ENCODE measurements at places on chromosomes 11 and 22.

- no peak for DNase-seq
Observed at GRCh38 chr11:57779276-57779675, 17.7 kb downstream of the CTNND1 start.

DNA sequence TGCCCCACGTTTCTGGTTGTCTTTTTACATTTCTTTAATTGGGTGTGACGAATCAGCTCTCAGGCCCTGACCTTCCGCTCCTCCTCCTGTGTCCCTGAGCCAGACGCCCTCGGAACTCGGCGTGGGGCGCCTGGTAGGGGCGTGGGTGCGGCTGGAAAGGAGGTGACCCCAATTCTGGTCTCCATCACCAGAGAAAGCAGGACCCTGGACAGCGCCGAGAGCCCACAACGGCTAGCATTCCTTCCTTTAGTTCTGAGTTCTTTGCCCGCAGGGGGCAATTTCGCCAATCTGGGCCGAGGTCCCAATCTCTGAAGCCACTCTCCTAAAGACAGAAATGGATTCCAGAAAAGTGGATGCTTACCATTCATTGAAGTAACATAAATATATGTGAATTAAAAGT is 11.7 kb upstream of the RBMXL2 start:
- no peak for DNase-seq

- DNase-seq, result peak; percentile 75
Observed at GRCh38 chr11:108697872-108698473, 33.1 kb downstream of the DDX10 start.

DNA sequence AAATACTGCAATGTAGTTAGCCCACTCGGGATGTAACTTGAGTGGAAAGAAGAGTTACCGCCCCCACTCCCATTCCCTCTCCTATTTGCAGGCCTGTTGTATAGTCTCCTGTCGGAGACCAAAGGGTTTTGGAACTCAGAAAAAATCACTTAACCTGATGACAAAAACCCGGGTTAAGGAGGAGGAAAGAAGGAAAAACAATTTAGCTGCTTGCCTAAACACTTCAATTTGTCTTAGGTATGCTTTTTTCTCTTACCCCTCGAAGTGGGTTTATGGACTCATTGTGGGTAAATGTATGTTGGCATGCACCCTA is 2.2 kb downstream of the YAP1 start:
- DNase-seq, result no peak

- no peak for DNase-seq
Observed at GRCh38 chr22:19169002-19169946, 9.3 kb downstream of the SLC25A1 start.

DNA sequence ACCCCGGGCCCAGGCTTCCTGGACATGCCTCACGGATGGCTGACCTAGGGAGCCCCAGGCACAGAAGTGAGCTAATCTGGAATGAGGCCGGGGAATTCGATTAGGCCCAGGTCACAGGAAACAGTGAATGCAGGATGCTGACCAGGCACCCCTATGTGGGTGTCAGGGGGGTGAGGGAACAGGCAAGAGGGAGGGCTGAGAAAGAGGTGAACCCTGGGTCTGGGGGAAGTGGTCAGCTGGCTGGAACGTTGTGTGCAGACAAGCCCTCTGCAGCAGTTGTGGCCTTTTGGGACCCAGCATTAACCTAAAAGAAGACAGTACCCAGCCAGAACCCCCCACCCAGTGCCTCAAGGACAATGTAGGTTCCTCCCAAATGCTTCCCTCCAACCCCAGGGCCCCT is 8.1 kb downstream of the SERHL2 start:
- DNase-seq, result no peak

DNA sequence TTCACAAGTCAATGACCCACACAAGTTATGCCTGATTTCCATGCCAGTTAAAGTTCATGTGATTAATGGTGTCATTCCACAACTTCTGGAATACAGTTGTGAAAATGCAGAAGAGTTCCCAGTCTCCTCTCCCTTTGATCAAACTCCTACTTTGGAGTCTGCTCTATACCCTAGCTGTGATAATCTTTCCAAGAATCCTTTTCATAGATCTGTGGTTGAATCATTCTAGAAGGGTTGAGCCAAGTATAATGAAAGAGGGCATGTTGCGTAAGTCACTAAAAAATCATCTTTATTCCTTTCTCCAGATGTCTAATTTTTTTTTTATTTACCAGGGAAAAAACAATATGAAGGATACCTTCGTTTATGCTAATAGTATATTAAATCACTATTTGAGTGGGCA is 89.7 kb upstream of the CARD18 start:
- no peak for DNase-seq

GRCh38 chr11:128522943-128523518 is 64.3 kb downstream of the ETS1 start:
- no peak for DNase-seq

DNA sequence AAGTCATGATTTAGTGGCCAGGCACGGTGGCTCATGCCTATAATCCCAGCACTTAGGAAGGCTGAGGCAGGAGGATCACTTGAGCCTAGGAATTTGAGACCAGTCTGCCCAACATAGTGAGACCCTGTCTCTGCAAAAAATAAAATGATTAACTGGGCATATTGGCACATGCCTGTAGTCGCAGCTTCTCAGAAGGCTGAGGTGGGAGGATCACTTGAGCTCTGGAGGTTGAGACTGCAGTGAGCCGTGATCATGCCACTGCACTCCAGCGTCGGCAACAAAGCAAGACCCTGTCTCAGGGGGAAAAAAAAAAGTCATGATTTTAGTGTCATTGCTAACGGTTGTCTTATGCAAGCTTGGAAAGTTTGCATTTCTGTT is 11.9 kb downstream of the UBE2L3 start:
- DNase-seq, result no peak

DNA sequence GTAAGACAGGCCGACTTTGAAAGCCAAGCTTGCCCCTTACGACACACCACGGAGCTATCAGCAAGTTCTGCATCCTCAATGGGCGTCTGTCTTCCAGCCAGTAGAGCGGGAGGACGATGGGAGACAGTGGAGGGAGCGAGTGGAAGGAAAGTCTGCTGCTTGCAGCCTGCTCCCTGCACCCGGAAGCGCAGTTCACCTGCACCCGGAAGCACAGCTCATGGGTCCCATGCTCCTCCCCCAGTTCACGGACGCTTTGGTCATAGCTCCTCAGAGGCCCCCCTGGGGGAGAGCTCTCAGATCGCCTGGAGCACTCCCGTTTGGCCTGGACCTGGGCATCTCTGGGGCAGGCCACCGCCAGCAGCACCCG is 51.3 kb downstream of the FBLN1 start:
- no peak for DNase-seq

- DNase-seq, result no peak
Observed at GRCh38 chr22:35971456-35972119, 57.0 kb downstream of the RBFOX2 start.

DNA sequence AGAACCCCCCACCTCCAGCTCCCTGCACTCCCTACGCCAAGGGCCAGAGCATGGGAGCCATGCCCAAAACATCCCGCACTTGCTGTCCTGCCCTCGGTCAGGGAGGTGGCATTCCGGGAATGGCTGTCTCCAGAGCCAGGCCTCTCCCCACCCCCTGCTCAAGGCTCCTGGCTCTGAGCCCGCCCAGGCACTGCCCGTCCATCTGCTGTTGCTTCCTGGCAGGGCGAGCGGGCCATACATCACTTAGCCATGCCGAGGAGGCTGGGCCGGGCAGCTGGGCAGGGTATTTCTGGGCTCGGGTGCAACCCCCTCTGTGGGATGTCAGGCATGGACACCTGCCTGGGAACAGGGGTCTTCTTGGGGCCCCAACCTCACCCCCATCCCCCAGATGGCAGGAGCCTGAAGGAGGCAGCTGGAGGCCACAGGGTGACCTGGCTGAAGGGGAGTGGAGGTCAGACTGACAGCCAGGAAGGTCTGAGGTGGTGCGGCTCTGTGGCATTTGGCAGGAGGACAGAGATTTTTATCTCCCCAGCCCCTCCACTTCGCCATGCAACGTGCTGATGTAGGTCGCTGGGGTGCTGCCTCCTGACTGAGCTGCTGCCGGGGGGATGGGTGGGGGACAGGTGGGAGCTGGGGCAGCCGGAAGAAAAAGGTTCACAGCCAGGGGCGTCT is 8.7 kb upstream of the CABP7 start:
- no peak for DNase-seq

DNA sequence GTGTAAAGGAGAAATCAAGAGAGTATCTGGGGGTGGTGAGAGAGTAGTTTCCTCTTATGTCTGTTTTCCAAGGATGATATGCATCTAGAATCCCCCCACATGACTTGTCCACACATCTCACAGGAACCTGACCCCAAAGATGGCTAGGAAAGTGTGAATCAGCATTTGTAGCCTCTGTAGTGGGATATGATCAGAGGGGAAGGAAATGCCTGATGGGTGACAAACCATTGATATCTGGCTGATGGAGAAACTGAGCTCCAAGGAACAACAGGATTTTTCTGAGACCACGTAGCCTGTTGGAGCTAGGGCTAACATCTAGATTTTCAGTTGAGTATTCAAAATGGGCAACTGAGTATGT is 369.4 kb downstream of the DDX10 start:
- no peak for DNase-seq

- no peak for DNase-seq
Observed at GRCh38 chr11:40183073-40184064, 1276.1 kb downstream of the LRRC4C start.

DNA sequence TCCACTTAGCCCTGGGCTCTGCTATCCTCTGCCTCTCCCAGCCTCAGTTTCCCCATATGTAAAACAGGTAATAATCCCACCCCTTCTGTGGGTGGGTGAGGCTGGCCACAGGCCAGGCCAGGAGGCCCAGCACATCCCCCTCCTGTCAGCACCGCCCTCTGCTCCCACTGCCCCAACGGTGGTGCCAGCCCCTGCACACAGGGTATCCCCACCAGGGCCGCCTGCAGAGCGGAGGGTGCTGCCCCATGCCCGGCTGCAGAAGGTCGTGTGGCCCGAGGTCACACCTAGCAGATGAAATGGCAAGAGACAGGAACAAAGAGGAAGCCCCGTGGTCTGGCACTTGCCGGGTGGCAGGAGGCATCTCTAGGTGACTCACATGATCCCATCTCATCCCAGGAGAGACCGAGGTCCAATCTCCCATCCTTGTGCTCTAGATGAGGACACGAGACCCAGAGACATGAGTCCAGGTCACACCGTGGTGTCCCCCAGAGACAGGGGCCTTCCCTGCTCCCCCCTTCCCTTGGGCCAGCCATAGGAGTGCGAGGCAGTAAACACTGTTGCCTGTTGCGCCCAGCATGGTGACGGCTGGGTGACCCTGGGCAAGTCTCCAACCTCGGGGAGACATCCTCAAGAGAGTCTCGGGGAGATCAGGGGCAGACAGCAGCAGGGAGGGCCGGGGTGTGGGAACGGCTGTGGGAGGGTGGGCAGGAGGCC is 27.2 kb upstream of the PPARA start:
- DNase-seq, result no peak

- DNase-seq, result no peak
Observed at GRCh38 chr11:30016588-30017363, at the start of gene KCNA4. Gene KCNA4 (minus strand): TSS chr11:30017030. CDS start chr11:30012678, 4,352 bp downstream.

DNA sequence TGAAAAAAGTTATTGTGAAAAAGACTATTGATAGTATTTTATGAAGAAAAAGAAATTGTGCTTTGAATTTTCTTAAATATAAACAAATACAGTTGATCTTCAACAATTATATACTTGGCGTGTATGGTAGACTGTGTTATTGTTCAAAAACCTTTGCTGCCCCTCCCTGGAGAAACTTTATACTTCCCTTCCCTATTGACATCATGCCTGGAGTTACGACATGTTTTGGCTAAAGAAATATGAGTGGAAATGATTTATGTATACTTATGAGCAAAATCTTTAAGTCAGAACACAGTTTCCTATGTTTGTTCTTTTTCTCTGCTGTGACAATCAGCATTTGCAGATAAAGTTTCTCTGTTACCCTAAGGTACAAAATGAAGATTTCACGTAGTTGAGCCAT is 243.8 kb downstream of the TMEM135 start:
- peak; percentile 46 for DNase-seq

DNA sequence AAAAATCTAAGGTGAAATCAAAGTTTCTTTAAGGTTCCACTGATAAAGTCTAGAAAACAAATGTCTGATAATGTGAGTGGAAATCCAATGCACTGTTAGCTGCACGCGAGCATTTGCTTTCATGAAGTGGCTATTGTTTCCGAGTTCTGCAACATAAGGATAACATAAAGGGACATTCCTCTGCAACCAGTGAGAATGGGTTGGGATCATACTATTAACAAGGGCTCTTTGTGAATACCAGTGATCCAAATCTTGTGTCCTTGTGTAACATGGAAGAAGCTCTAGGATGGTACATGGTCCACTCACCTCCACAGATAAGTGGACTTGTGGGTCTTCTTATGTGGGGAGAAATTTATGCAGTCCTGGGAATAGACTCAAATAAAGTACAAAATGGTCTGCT is 24.6 kb downstream of the APIP start:
- no peak for DNase-seq

DNA sequence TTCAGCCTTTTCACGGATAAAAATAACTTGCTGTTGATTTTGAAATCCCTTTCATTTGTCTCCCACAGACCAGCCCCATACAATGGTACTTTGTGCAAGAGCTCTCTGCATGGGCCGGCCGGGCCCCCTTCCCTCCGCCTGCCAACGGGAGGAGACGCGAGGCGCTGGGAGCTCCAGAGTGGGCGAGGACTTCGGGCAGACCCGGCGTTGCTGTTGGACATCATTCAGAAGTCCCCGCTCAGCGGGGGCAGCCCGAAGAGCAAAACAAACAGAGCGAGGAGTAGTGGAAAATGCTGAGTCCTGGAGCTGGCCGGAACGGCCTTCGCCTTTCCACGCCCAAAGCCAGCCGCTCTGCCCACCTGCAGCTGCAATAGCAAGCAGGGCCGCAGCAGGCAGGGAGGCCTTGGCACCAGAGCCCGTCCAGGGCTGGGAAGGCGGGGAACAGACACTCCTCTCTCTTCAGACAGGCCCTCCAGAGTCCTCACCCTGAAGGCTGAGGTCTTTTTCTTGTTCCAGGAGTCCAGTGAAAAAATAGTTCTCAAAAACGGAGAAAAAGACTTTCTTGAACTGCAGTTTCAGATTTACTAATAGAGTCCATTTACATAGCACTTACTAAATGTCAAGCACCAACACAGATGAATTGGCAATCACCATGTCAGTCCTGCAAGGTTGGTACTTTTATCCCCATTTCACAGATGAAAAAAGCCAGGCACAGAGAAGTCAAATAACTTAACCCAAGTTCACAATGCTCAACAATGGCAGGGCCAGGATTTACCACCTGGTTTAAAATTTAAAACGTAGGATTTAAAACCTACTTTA is 135.5 kb downstream of the ETS1 start:
- DNase-seq, result no peak

DNA sequence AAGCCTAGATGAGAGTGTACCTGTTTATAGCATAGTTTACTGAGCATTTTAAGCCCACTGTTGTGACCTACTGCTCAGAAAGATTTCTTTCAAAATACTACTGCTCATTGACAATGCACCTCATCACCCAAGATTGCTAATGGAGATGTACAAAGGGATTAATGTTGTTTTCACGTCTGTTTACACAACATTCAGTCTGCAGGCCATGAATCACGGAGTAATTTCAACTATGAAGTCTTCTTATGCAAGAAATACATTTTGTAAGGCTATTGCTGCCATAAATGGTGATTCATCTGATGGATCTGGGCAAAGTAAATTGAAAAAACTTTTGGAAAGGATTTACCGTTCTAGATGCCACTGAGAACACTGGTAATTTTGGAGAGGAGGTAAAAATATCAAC is 112.9 kb downstream of the KIF18A start:
- no peak for DNase-seq
